ENCODE measurements at places on chromosomes 1 and 21.

- no peak for DNase-seq
Observed at GRCh38 chr1:159804924-159805323, 2.8 kb downstream of the FCRL6 start.

DNA sequence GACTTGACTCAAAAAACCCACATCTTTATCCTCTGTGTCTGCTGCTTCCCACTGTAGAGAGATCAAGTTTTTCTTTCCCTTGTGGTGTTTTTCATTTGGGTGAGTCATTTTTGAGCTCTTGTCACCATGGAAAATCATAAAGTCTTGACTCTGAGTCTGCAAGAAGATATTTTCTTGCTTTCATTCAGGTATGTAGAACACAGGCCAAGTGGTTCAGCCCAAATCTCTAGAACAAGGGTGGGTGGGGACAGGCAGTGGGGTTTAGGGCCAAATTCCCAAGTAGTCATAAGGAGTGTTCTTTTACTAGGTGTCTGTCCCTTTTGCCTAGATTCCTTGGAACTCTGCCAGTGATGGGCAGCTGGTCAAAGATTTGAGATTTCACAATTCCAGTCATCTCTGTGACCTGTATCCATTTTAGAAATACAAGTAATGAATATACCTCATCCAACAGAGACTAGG lies 21.5 kb upstream of the ARHGAP29 start:
- peak; percentile 46 for DNase-seq

DNA sequence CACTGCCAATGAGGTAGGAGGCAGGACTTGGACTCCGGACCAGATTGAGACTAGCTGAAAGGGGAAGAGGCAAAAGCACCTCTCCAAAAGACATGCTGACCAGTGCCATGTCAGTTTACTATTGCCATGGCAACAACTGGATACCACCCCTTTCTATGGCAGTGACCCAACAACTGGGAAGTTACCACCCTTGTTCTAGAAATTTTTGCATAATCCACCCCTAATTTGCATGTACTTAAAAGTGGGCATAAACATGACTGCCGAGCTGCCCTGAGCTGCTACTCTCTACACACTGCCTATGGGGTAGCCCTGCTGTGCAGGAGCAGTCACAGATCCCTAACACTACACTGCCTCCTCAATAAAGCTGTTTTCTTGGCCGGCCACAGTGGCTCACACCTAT lies 19.0 kb upstream of the SLC6A9 start:
- DNase-seq, result no peak

DNA sequence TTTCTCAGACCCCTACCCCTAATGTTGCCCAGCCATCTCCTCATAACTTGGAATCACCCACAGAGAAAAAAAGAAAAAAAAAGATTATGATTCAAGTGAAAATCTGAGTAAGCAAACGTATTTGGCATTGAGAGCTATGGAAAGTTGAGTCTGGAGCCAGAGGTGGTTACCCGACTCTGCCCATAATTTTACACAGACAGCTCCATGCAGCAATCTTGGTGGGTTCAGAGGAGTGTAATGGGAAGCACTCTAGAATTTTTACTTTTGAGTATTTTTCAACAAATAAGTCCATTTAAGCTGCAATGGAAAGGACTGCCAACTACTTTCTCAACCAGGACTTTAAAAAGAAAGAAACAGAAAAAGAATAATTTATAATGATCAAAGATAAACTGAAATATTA lies 62.7 kb downstream of the ZC3H11B start:
- DNase-seq, result no peak

- DNase-seq, result no peak
Observed at GRCh38 chr1:17743008-17743647, 12.0 kb upstream of the ACTL8 start.

DNA sequence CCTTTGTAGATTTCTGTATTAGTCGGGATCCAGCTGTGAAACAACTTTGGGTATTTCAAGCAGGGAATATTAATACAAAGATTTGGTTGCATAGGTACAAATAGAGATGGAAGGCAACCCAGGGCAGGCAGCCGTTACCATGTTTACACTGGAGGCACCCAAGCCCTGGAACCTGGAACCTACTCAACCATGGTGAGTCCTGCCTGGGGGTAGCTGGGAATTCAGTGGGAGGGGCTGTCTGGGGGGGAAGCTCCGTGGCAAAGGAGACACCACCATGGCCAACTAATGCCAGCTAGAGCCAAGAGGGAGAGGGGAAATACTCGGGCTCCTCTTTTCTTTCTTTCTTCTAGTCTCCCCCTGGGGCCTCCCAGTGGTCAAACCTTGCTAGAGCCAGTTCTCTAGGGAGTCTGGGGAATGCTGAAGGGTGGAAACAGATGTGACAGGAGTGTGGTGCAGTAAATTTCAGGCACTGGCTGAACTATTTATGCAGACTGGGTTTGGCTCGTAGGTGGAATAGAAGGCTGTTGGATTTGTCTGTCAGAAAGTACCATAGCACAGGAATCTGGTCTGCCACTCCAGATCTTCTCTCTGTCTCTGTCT lies 91.9 kb upstream of the CACNA1E start:
- no peak for DNase-seq

All from HTR-8/SVneo (cell line).